CD4-positive, alpha-beta memory T cell (primary cell): ENCODE measurements at places on chromosomes 5 and 9.

DNA sequence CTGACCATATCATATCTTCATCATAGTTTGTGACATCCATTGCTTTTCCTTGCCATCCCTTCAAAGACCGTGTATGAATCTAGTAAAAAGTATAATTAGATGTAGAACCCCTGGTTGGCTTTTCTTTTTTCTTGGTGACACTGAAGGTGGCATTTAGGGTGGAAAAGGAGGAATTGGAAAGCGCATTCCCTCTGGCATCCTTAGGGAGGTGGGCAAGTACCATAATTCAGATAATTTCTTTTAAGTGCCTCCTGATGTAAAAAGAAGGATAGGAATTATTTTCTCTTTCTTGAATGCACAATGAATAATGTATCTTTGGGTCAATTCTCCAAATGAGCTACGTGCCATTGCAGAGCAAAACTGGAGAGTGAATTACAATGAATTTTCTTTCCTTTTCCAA, 73.2 kb upstream of the SMARCA2 start:
- no peak overlapping the region for H3K27ac ChIP-seq
- H3K36me3 ChIP-seq = no peaks in the 10 kb centered on the region
- no peak overlapping the region for H3K4me3 ChIP-seq
- H3K4me1 ChIP-seq = no peaks in the 10 kb centered on the region
- no peak for DNase-seq

GRCh38 chr9:107735821-107736220, 246.3 kb upstream of the KLF4 start:
- H3K27ac ChIP-seq = no peak overlapping the region
- H3K36me3 ChIP-seq = no peaks in the 10 kb centered on the region
- H3K4me1 ChIP-seq = no peaks in the 10 kb centered on the region
- DNase-seq = no peak

GRCh38 chr5:7376871-7377270, 19.1 kb upstream of the ADCY2 start:
- DNase-seq = no peak
- H3K27ac ChIP-seq = no peak overlapping the region
- no peaks in the 10 kb centered on the region for H3K36me3 ChIP-seq
- no peak overlapping the region for H3K4me3 ChIP-seq

DNA sequence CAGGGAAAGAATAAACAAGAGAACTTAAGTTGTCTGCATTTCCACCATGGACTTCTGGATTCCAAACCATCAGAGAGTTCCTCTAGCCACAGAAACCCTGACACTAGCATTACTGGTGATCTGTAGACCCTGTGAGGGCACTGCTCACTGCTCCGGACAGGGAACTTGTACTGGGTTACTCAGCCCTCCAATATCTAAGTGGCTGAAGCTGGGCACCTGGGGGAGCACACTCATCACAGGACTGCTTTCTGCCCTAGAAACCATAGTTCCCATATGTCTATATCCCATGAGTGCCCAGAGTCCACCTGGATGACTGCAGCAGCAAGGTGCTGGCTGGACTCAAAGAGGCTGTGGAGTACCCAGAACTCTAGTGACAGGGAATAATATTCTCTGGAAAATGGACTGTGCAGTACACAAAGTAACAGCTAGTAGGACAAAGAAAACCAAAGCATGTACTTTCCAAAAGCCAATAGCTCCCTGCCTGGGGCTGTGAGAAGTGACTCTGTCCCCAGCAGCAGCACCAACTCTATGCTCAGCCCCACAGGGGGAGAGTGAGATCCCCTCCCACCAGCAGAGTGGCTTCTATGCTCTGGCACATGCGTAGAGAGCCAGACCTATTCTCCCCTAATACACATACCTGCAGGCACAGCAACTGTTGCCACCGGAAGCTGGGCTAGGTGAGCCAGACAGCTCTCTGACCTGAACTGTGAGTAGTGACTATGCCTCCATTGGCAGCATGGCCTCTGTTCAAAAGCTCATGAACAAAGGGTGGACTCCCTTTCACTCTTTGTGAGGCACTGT, 472.9 kb upstream of the FTMT start:
- no peak for DNase-seq
- H3K27me3 ChIP-seq = no peaks in the 10 kb centered on the region
- no peak overlapping the region for H3K4me3 ChIP-seq
- H3K4me1 ChIP-seq = no peaks in the 10 kb centered on the region
- H3K27ac ChIP-seq = no peak overlapping the region
- no peaks in the 10 kb centered on the region for H3K36me3 ChIP-seq

DNA sequence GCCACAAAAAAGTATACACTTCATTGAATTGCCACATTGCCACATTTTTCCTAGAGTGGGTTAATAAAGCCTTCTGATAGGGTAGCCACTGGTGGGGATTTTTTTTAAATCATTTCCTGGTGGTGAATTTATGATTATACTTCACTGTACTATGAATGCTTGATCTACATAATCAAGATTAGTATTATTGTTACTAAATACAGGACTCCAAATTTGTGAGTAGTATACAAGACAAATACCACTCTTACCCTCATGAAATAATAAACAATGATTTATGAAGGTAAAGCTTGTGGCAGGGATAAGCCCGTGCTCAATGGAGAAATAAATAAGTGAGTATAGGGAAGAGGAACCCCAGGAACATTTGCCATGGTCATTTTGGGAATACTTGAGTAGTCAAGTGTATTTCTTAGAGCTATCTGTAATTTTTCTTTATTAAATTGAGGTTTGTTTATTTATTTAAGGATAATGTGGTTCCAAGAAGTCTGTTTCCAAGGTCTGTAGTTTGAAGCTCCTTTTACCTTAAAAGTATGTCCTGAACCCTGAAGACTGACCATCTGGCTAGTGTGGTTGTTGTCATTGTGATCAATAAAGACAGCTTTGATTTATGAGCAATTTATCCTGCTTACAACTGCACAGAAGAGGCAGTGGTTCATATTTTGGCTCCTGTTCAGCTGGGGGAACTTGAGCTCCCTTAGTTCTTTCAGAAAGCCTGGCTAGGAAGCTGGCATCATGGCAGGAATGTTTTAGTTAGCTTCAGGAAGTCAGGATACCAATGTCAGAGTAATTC, 118.6 kb downstream of the ZSWIM6 start:
- no peak overlapping the region for H3K4me3 ChIP-seq
- H3K27ac ChIP-seq = no peak overlapping the region
- H3K36me3 ChIP-seq = no peaks in the 10 kb centered on the region
- H3K27me3 ChIP-seq = no peaks in the 10 kb centered on the region

GRCh38 chr5:138890644-138891043, 15.5 kb upstream of the LRRTM2 start:
- H3K27ac ChIP-seq = no peak overlapping the region
- no peak for DNase-seq

DNA sequence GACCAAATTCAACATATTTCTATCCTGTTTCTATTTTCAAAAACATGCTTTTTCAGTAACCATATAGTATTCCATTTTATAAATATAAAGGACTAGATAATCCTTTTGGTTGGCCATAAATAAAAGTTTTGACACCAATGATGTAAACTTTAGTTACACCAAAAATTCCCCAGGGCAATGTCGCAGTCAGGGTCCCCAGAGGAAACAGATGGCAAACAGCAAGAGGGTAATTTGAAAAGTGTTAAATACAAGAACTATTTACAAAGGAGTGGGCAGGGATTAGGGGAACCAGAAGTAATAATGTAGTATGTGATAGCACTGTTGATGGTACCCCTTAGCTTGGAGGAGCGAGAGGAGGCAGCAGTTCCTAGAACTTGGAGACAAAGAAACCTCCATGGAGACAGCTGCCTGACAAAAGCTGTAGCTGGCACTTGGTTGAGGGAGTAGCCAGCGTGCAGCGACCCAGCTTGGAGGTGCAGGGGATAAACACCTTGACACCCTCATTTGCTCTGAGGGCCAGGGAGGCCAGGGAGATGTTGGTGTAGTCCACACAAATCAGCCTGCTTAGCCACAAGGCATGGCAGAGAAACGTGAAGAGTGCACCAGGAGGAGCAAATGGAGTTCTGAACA, 18.3 kb upstream of the MSANTD3 start:
- H3K27me3 ChIP-seq = no peaks in the 10 kb centered on the region
- H3K4me1 ChIP-seq = peaks cover 8% of the 10 kb centered on the region
- no peak for DNase-seq
- H3K4me3 ChIP-seq = no peak overlapping the region
- no peak overlapping the region for H3K27ac ChIP-seq

- no peaks in the 10 kb centered on the region for H3K36me3 ChIP-seq
- H3K27ac ChIP-seq = no peak overlapping the region
- H3K27me3 ChIP-seq = no peaks in the 10 kb centered on the region
- peaks cover 16% of the 10 kb centered on the region for H3K4me1 ChIP-seq
These were observed 63.7 kb upstream of the IER5L start for GRCh38 chr9:129241725-129242124.

DNA sequence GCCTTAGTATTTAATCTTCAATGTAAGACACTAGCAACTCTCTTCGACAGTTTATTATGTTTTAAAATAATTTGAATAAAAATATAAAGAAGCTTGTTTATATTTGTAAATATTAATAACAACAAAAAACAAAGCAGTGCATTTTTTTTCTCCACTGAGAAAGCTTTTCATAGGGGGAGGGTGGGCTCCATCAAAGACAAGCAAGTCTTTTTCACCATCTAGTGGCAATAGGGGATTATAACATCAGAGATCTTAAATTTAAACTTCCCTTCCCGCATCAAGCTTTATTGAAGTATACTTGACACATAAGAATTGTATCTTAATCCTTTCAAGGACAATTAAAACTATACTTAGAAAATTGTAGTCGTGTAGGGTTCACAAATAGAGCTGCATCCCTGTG, 9.3 kb upstream of the OR13F1 start:
- H3K4me3 ChIP-seq = no peak overlapping the region
- H3K27me3 ChIP-seq = no peaks in the 10 kb centered on the region
- no peak for DNase-seq
- no peaks in the 10 kb centered on the region for H3K4me1 ChIP-seq

GRCh38 chr9:127987103-127987614, 6.4 kb upstream of the EEIG1 start:
- no peaks in the 10 kb centered on the region for H3K27me3 ChIP-seq
- peaks cover 27% of the 10 kb centered on the region for H3K4me1 ChIP-seq
- no peaks in the 10 kb centered on the region for H3K36me3 ChIP-seq
- H3K4me3 ChIP-seq = no peak overlapping the region

GRCh38 chr9:123834889-123835562, 94.9 kb downstream of the DENND1A start:
- H3K4me1 ChIP-seq = peaks cover 13% of the 10 kb centered on the region
- H3K27ac ChIP-seq = no peak overlapping the region
- H3K4me3 ChIP-seq = no peak overlapping the region
